Prostate gland (tissue), 2 donors: ENCODE measurements at places on chromosomes 12 and 14. TPM values are rescaled to one million over a fixed set of nuclear protein-coding genes. Genes with fewer than 3 reads are reported as not detected.

DNA sequence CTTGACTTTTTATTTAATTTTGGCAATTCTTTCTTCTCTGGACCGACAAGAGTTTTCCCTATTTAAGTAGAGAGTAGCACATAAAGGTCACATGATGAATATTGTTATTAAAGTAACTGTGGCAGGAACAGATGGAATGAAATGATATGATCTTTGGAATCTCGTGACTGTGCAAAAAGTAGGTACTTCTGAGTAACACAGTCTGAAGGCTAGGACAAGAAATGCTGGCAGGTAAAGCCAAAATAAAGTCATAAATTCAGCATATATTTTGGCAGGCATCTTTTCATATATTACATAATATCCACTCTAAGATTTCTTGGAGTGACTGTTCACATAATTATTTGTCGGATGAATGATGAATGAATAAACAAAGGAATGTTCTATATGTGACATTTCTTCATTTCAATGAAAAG is 121.4 kb downstream of the EFCAB11 start:
- H3K4me1 ChIP-seq = no peaks in the 10 kb centered on the region
- H3K27ac ChIP-seq = no peak overlapping the region
- no peaks in the 10 kb centered on the region for H3K27me3 ChIP-seq
- no peak overlapping the region for H3K4me3 ChIP-seq

DNA sequence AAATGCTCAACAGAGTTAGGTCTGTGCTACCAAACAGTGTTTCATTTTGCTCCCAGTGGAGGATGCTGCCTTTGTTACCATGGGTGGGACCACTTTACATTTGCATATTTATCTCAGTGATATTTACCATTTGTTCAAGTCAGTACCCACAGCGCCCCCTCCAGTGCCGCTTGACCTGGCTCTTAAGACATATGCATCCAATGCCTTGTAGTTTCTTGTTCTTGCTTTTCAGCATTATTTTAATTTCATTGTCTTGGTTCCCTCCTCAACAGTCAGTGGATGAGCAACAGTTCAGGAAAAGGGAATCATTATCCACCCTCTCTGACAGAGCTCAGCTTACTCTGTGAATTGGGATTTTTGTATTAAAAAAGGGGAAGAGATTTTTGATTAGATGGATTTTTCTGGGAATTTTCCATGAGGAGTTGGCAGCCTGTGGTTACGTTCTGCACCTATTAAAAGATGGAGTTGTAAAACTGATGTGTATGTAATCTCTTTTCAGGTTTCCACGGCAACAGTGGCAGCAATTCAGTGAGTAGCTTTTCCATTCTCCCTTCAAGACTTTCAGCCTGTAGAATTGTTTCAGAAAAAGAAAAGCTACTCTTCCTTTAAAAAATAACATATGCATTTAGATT is 240.5 kb upstream of the DAAM1 start:
- H3K36me3 ChIP-seq = no peaks in the 10 kb centered on the region
- no peak overlapping the region for H3K27ac ChIP-seq
- no peaks in the 10 kb centered on the region for H3K27me3 ChIP-seq
- no peak for DNase-seq
- no peak overlapping the region for H3K4me3 ChIP-seq

GRCh38 chr14:63454863-63455622 is 88.1 kb downstream of the PPP2R5E start:
- H3K27ac ChIP-seq = no peak overlapping the region
- DNase-seq = no peak
- H3K4me3 ChIP-seq = no peak overlapping the region
- H3K4me1 ChIP-seq = no peaks in the 10 kb centered on the region
- H3K27me3 ChIP-seq = no peaks in the 10 kb centered on the region
- H3K36me3 ChIP-seq = no peaks in the 10 kb centered on the region

GRCh38 chr14:72541546-72541945 is 352.4 kb downstream of the DPF3 start:
- H3K27me3 ChIP-seq = no peaks in the 10 kb centered on the region
- H3K4me3 ChIP-seq = no peak overlapping the region
- no peaks in the 10 kb centered on the region for H3K4me1 ChIP-seq
- DNase-seq = no peak
- no peaks in the 10 kb centered on the region for H3K36me3 ChIP-seq
- H3K27ac ChIP-seq = no peak overlapping the region

DNA sequence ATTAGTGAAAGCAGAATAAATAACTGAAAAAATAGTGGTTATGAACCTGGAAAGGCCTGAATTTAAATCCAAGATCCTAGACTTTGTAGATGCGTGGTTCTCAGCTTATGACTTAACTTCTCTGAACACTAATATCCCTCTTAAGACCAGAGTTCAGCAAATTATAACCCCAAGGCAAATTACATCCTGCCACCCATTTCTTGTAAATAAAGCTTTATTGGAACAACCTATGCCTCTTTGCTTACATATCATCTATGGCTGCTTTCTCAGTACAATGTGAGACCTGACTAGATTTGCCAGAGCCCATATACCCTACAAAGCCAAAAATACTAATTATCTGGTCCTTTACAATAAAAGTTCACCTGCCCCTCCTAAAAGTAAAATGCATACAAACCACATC is 199.1 kb downstream of the MED13L start:
- H3K36me3 ChIP-seq = no peaks in the 10 kb centered on the region
- DNase-seq = no peak
- H3K4me3 ChIP-seq = no peak overlapping the region
- H3K27me3 ChIP-seq = no peaks in the 10 kb centered on the region
- no peak overlapping the region for H3K27ac ChIP-seq

GRCh38 chr14:62759796-62760195 is 285.5 kb downstream of the KCNH5 start:
- H3K4me3 ChIP-seq = no peak overlapping the region
- H3K27ac ChIP-seq = no peak overlapping the region
- H3K27me3 ChIP-seq = no peaks in the 10 kb centered on the region
- no peak for DNase-seq
- H3K4me1 ChIP-seq = no peaks in the 10 kb centered on the region

GRCh38 chr12:67798768-67799167 is 150.2 kb downstream of the DYRK2 start:
- DNase-seq = no peak
- no peaks in the 10 kb centered on the region for H3K27me3 ChIP-seq
- H3K4me1 ChIP-seq = no peaks in the 10 kb centered on the region
- no peaks in the 10 kb centered on the region for H3K36me3 ChIP-seq

GRCh38 chr14:54377501-54377900 is 19.3 kb upstream of the CDKN3 start:
- no peaks in the 10 kb centered on the region for H3K27me3 ChIP-seq
- no peak for DNase-seq
- H3K27ac ChIP-seq = no peak overlapping the region
- no peak overlapping the region for H3K4me3 ChIP-seq

DNA sequence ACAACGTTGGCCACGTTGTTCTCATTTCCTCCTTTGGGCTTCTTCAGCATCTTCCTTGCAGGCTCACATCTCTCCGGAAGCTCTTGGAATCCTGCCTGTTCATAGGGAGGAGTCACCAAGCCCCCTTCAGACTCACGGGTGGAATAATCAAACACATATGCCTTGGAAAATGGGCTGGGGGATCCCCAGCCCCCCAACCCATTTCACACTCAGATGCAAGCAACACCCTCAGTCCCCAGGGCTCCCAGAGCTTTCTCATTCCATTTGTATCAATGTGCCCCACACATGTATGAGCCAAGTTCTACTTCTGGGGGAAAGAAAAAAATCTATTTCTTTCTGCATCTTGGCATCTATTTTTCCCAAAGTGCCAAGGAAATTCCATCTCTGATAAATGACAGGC is 33.1 kb downstream of the WSCD2 start:
- H3K27me3 ChIP-seq = no peaks in the 10 kb centered on the region
- no peak for DNase-seq
- H3K36me3 ChIP-seq = no peaks in the 10 kb centered on the region
- H3K4me1 ChIP-seq = no peaks in the 10 kb centered on the region
- no peak overlapping the region for H3K27ac ChIP-seq

- H3K27me3 ChIP-seq = no peaks in the 10 kb centered on the region
- peaks cover 15% of the 10 kb centered on the region for H3K4me1 ChIP-seq
- no peak overlapping the region for H3K27ac ChIP-seq
- H3K4me3 ChIP-seq = no peak overlapping the region
- no peak for DNase-seq
These were observed 10.9 kb downstream of the CLIP1 start for GRCh38 chr12:122411537-122411936.

DNA sequence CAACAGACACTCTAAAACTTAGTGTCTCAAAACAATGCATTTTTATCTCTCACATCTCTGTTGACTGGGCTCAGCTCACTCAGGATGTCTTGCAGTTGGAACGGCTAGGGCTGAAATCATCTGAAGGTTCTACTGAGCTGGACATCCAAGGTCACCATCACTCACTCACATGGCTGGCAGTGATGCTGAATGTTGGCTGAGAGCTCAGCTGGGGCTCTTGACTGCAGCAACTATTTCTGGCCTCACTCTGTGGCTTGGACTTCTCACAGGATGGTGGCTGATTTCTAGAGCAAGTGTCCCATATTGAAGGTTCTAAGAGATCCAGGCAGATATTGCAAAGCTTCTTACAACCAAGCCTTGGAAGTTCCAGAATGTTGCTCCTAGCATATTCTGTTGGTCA is 166.5 kb downstream of the ZFP36L1 start:
- H3K4me1 ChIP-seq = peaks cover 5% of the 10 kb centered on the region
- H3K27ac ChIP-seq = no peak overlapping the region
- no peaks in the 10 kb centered on the region for H3K36me3 ChIP-seq
- DNase-seq = no peak

GRCh38 chr14:50311972-50312733 is at the start of the genes DMAC2L and L2HGDH:
TSS of gene DMAC2L (plus strand) at chr14:50312324. CDS start at chr14:50321488, 9,164 bp downstream.
TSS of gene L2HGDH (minus strand) at chr14:50312229. CDS start at chr14:50312150, 79 bp downstream.
- H3K4me1 ChIP-seq = no peaks in the 10 kb centered on the region
- H3K27ac ChIP-seq = peak within 1 kb of the TSS; percentile 93
- peak; percentile 91 for DNase-seq

The SERPINA12 gene
- total RNA-seq = 1.1 TPM

The CD4 gene
- 8.6 TPM for total RNA-seq

The GLIPR1L2 gene
- 1.4 TPM for total RNA-seq

The NRXN3 gene
- total RNA-seq = 8.2 TPM

The SLC2A13 gene
- 13.7 TPM for total RNA-seq
